M059J (cell line): ENCODE measurements at places on chromosomes 11 and 22.

DNA sequence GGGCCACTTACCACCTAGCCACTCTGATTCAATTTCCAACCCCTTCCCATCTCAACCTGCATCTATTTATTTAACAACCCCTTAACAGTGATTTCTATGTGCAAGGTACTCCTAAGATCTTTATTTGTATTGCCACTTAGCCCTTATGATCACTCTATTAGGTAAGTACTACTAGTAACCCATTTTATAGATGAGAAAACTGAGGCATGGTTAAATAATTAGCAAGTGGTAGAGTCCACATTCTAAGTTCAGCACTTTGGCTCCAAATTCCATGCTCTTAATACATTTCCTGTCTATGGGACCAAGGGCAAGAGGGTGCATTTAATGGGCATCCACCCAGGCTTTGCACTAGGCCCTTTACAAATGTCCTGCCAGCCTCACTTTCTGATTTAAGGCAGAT is 38.1 kb upstream of the CSNK2A3 start:
- no peak for DNase-seq

GRCh38 chr11:1292018-1292643 is 17.3 kb downstream of the TOLLIP start:
- no peak for DNase-seq

DNA sequence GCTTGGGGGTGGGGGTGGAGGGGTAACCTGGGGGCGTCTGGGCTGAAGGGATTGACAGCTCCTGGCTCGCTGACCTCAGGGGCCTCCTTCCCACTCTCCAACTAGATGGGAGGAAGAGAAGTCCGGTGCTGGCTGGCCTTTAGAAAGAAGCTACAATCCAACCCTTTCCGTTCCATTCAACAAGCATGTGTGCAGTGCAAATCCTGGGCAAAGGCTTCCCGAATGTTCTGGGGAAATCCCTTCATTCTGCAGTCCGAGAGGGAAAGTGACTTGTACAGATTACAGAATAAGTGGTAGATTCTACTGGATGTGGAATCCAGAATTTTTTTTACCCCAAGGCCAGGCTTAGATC is 149.9 kb downstream of the FEZ1 start:
- DNase-seq: no peak

DNA sequence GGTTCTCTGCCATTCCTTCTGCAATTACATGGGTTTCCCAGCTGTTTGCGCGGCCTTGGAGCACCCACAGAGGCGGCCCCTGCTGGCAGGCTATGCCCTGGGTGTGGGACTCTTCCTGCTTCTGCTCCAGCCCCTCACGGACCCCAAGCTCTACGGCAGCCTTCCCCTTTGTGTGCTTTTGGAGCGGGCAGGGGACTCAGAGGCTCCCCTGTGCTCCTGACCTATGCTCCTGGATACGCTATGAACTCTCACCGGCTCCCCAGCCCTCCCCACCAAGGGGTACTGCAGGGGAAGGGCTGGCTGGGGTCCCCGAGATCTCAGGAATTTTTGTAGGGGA is 2.6 kb downstream of the RCE1 start:
- no peak for DNase-seq

DNA sequence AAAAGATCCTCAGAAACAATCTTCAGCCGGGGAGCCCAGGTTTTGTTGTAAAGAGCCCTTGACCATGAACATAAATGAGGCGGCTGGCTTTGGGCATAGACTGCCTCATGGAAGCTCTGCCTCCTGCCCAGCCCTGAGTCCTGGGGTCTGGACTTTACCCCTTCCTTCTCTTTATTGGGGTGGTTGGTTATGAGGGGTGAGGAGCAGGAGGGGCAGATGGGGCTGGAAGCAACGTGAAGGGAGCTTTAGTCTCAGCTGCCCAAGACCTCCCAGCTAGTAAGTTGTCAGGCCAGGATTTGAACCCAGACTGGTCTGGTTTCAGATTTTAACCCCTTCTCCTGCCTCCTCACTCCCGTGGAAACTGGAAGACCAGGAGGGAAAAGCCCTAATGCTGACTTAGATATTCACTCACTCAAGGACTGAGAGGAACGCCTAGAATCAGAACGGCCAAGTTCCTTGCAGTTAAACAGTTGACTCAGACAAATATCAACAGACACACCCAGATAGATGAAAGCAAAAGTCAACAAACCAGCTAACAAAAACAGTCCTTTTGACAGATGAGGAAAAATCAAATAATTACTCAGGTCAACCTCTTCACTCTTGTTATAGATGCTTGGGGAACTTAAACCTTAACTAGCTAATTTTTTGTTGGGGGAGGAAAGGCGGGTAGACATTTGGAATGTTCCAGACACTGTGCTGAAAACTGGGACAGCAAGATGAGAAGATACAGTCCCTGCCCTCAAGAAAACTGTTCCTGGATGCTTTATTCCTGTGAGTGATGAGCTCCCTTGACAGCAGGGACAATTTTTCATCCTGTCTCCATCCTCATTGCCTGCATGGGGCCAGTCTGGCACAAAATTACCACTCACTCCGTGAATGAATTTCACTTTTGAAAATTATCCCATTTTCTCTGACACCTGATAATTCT is 20.8 kb upstream of the ARRB1 start:
- peak; percentile 51 for DNase-seq
